ENCODE measurements at places on chromosomes 2 and 18.

DNA sequence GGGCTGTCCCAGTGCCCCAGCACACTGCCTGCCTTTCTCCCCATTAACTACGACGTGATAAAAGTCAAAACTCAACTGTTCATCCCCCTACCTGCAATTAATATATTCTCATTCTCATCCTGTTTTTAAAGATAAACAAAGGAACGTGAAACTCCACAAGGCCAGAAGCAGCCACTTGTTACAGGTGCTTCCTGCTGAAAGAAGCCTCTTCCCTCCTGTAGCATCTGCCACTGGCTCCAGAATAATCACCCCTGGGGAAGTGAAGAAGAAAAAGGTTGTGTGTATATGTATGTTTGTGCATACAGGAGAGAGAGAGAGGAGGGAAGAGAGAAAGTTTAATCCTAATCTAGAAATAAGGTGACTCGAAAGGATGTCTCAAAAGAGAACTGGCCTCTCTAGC lies 27.1 kb downstream of the KIAA2012 start:
- H3K4me1 ChIP-seq, result peaks cover 4% of the 10 kb centered on the region
- no peak overlapping the region for H3K27ac ChIP-seq
- H3K27me3 ChIP-seq, result peaks cover 4% of the 10 kb centered on the region
- no peak for DNase-seq

DNA sequence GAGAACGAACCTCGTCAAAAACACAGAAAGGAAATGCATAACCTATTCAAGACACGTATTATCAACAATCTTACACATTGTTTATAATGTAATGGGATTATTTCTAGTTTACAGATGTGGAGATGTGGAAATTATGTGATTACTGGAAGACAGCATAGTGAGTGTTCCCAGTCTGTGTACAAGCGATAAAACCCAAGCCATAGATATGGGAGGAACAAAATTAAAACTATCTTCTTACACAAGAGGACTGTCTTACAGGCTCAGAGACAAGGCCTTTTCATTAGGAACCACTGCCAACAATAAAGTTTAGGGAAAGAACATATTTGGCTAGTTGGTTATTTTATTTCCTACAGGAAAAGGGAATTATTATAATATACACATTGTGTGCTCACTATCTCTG lies 20.3 kb downstream of the COBLL1 start:
- H3K4me3 ChIP-seq, result no peak overlapping the region
- H3K4me1 ChIP-seq, result peaks cover 10% of the 10 kb centered on the region
- peaks cover 3% of the 10 kb centered on the region for H3K36me3 ChIP-seq
- no peak overlapping the region for H3K27ac ChIP-seq
- no peak for DNase-seq

DNA sequence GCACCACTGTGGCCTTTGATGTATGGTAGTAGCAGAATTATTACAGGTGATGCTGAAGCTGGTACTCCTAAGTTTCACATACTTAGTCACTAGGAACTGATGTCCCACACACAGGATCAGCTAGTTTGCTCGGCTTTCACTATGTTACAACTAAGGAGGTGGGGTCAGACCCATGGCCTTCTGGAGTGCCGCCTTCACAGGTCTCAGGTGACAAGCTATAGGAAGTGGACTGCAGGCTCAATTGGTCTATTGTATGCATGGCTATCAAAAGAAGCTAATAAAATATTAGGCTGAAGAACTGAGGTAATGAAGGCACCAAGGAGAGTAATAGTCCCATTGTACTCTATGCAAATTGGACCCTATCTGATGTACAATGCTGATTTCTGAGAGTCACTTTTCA lies 170.6 kb downstream of the DLGAP1 start:
- no peaks in the 10 kb centered on the region for H3K27me3 ChIP-seq
- H3K36me3 ChIP-seq, result no peaks in the 10 kb centered on the region
- no peak overlapping the region for H3K4me3 ChIP-seq

DNA sequence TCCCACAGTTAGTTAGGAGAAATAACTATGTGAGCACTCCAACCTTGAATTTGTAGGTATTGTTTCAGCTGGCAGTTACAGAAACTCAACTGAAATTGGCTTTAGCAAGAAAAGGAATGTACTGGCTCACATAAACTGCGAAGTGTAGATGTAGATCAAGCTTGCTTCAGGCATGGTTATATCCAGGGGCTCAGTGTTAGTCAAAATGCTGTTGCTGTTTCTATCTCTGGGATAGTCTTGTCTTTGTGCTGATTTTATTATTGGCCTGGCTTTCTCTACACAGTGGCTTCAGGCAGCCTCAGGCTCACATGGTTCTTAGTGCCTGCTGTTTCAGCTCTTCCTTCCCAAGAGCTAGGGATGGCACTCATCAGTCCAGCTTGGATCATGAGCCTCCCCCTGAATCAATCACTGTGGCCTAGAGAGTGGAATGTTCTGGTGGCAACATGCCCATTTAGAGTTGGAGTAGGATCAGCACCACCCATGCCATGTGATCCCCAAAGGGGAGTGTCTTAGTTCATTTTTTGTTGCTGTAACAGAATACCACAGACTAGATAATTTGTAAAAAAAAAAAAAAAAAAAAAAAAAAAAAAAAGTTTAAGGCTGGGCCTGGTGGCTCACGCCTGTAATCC lies 69.1 kb upstream of the FOXI3 start:
- H3K27me3 ChIP-seq, result peaks cover 4% of the 10 kb centered on the region
- H3K36me3 ChIP-seq, result no peaks in the 10 kb centered on the region
- H3K27ac ChIP-seq, result no peak overlapping the region
- H3K4me1 ChIP-seq, result no peaks in the 10 kb centered on the region
- H3K4me3 ChIP-seq, result no peak overlapping the region

GRCh38 chr2:193326296-193326695 lies 1131.6 kb upstream of the TMEFF2 start:
- H3K4me1 ChIP-seq, result peaks cover 2% of the 10 kb centered on the region
- no peak overlapping the region for H3K4me3 ChIP-seq
- H3K36me3 ChIP-seq, result no peaks in the 10 kb centered on the region
- DNase-seq, result no peak
- no peaks in the 10 kb centered on the region for H3K27me3 ChIP-seq

DNA sequence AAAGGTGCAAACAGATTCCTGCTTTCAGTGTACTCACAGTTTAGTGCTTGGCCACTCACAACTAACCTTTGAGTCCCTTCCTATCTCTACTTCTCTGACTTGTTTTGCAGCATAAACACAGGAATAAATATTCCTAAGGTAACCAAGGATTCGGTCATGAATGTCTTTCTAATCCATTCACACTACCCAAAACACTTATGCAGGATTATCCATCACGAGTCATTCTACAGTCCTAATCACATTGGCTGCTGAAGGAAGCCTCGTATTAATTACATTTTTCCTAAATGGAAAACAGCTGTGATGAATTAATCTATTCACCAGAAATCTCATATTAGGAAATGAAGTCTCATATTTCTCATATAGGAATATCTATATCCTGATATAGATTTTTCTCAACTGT lies 16.3 kb downstream of the RDH14 start:
- no peak overlapping the region for H3K27ac ChIP-seq
- no peaks in the 10 kb centered on the region for H3K27me3 ChIP-seq
- no peak for DNase-seq
